IPS DF 6.9 (cell line): ENCODE measurements at places on chromosomes 7 and 10.

DNA sequence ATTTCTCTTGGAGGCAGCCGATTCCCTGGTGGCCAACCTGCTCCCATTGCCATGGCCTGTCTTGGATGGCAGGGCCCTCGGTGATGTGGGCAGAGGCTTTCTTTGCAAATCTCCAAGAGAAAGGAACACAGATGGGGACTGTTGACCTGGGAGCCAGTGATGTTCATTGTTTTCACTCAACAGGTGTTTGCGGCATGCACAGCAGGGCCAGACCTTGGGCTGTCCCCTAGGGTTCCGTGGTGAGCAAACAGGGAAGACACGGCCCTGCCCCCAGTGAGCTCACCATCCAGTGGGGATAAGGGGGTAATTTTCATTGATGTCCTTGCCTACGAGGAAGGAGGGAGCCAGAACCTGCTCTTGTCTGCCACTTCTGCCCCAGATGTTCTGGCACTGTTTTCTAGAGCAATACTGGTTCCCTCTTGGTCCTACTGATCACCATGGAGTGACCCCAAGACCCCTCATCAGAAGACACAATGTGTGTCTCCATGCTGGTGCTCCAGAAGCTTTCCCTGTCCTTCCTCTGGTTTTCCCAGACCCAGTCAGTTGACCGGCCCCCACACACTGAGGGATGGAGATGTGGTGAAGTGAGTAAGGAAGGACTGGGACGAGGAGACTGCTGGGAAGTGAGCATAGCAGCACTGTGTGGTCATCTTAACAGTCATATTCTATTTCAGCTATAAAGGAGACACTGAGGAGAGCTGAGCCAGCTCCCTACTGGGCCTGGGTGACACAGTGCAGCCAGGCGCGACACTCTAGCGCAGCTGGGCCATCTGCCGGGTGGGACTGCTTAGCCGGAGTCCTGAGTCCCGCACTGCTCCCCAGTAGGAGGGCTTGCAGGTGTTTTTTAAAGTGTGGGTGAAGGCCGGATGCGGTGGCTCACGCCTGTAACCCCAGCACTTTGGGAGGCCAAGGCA is 20.4 kb upstream of the FIGNL1 start:
- DNase-seq = no peak

GRCh38 chr7:131105294-131105798 is 222.3 kb upstream of the MKLN1 start:
- no peak for DNase-seq

GRCh38 chr10:119103241-119103902 is 541 bp upstream of the DENND10 start:
- DNase-seq = no peak

DNA sequence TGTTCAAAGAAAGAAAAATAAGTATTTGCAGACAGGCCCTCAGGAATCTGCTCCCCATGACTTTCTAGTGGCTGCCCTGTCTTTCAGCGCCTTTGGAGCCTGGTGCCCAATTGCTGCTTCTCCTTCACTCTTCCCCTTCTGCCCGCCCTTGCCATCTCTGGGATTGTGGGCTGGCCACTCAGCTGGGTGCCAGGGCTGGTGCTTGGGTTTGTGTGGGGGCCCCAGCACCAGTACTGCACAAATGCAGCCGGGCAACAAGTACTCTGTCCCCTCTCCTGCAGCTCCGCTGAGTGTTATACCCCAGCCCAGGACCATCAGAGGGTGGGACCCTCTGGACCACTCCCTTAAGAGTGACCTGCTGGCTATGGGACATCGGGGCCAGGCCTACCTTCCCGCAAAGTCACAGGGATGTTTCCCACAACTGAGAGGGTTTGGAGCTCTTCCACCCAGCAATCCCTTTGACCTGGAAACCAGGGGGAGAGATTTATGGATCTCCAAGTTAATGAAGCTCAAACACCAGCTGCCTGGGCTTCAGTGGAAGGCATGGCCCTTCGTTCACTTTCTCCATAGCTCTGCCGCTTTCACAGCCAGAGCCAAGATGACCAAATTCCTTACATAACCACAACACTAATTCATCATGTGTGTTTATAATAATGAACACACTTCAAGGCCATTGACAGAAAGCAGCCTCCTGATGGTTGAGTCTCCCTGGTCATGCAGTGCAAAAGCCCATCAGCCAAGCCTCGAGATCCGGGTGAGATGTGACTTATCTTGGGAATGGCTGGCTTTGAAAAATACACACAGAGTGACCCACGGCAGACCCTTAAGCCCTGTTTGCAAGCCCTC is 313.9 kb upstream of the ZNF32 start:
- DNase-seq = no peak

- DNase-seq = no peak
These were observed 58.0 kb upstream of the HELLS start for GRCh38 chr10:94487575-94487974.

- no peak for DNase-seq
These were observed 124.5 kb upstream of the RET start for GRCh38 chr10:42952349-42952748.

- DNase-seq = no peak
These were observed 53.8 kb upstream of the ABLIM1 start for GRCh38 chr10:114711869-114712250.

GRCh38 chr10:114810926-114811325 is 10.7 kb upstream of the FHIP2A start:
- DNase-seq = no peak

- DNase-seq = no peak
These were observed 107.7 kb downstream of the RBM20 start for GRCh38 chr10:110751850-110752249.

- DNase-seq = no peak
These were observed 27.0 kb upstream of the TMEM26 start for GRCh38 chr10:61480208-61480607.
